ENCODE measurements at places on chromosomes 2 and 18. TPM values are rescaled to one million over a fixed set of nuclear protein-coding genes. Genes with fewer than 3 reads are reported as not detected.

- no peak for DNase-seq
Measured at GRCh38 chr2:64021578-64021977, 2.4 kb upstream of the VPS54 start.

GRCh38 chr2:54760310-54760709 is 36.8 kb downstream of the EML6 start:
- DNase-seq = no peak

GRCh38 chr2:12433626-12433990 is 283.1 kb upstream of the TRIB2 start:
- DNase-seq = no peak

GRCh38 chr2:184756885-184757284 is 158.6 kb downstream of the ZNF804A start:
- no peak for DNase-seq

- DNase-seq = no peak
Measured at GRCh38 chr2:139704606-139705005, 924.4 kb upstream of the NXPH2 start.

DNA sequence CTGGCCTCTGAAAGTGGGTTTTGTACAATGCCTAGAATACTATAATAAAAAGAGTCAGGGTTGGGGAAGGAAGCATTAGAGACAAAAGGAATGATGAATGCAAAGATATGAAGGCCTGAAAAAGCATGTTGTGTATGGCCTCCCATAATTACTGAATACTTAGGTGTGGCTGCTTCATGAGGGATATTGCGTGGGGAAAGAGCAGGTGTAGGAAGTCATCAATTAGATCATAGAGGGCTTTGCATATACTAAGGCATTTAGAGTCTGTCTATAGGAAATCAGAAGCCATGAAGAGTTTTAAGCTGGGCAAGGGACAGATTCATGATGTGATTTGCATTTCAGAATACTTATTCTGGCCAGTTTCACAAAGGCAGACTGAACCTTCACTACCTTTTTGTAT is 48.2 kb downstream of the NCOA1 start:
- no peak for DNase-seq

The RAB17 gene
- total RNA-seq = 0.40 TPM

The VSNL1 gene
- total RNA-seq = not detected

The CNRIP1 gene
- not detected for total RNA-seq
